ENCODE measurements at places on chromosomes 6 and 20.
A peak's percentile ranks its signal among the peaks of the same experiment; 100 is the strongest.

GRCh38 chr6:74549746-74550145, 656.1 kb downstream of the COL12A1 start:
- DNase-seq: no peak

GRCh38 chr6:44004625-44005506, 122.4 kb downstream of the MRPL14 start:
- no peak for DNase-seq

- DNase-seq: peak; percentile 44
Observed at GRCh38 chr6:24283043-24283985, 74.5 kb downstream of the DCDC2 start.

DNA sequence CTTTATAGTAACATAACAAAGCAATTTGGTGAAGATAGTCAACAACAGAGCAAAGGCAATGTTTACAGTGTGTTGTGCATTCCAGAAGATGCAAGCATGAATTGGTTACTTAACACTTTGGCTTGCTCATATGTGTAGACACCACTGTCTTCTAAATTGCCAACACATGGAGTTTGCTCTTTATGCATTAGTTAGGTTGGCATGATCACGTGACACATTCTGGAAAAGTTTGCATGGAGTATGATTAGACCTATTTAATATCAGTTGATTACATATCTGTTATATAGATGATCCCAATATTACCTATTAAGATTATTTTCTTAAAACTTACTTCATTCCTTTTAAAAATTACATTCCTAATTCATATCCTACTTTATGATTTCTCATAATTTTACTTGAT, 197.6 kb downstream of the RIMS1 start:
- no peak for DNase-seq

- DNase-seq: no peak
Observed at GRCh38 chr6:135496800-135497411, 634 bp downstream of the AHI1 start.

- DNase-seq: no peak
Observed at GRCh38 chr20:13791540-13792459, 7.0 kb downstream of the NDUFAF5 start.

DNA sequence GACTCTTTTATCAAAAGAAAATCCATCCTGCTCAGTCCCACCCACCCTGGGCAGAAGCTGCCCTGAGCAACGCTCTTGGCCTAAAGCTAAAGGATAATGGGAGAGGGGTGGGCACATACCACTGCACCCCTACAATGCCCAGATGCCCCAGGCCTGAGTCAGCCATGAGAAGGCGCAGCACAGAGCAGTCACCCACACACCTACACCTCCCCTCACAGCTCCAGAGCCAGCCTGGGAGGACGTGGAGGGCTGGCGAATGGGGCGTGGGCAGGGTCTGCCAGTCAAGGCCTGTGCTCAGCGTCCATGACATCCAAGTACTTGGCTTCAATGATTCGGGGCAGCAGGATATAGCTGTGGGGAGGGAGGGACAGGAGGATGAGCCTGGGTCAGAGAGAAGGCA, 11.5 kb downstream of the SLC4A11 start:
- no peak for DNase-seq

GRCh38 chr6:133683308-133683580, 205.7 kb upstream of the TCF21 start:
- no peak for DNase-seq

DNA sequence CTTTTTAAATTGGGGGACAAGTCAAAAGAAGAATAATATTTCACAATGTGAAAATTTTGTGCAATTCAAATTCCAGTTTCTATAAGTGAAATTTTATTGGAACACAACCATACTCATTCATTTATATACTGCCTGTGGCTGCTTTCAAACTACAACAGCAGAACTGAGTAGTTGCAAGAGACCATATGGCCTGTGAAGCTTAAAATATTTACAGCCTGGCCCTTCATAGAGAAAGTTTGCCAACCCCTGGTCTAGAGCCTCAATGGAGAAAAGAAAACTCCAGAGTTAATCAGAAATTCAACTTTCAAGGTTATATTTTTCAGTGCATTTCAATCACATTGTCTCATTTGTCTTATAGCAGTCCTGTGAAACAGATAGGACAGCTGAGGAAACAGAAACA, 26.6 kb upstream of the FBXO9 start:
- DNase-seq: no peak

GRCh38 chr20:9177278-9177677, 108.4 kb downstream of the PLCB4 start:
- DNase-seq: no peak

- no peak for DNase-seq
Observed at GRCh38 chr6:44682987-44683779, 295.7 kb downstream of the CDC5L start.

GRCh38 chr20:53847139-53847836, 223.1 kb downstream of the BCAS1 start:
- DNase-seq: no peak
